EL (cell line): ENCODE measurements at places on chromosomes 1 and 21.

DNA sequence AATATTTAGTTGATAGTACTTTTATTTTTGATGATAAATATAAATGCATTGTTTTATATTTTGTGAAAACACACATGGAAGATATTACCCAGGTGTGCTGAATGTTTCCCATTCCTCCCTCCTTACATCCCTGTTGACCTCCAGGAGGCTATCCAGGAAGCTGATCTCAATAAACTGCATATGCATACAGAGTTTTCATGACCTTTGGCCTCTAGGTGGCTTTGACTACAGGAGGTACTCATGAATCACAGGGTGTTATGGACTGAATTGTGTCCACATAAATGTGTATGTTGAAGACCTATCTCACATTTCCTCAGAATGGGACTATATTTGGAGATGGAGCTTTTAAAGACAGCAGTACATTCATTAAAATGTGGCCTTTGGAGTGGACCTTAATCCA, 914.9 kb upstream of the NCAM2 start:
- DNase-seq, result no peak

- DNase-seq, result no peak
Measured at GRCh38 chr1:26537951-26538352, 8.4 kb downstream of the RPS6KA1 start.

DNA sequence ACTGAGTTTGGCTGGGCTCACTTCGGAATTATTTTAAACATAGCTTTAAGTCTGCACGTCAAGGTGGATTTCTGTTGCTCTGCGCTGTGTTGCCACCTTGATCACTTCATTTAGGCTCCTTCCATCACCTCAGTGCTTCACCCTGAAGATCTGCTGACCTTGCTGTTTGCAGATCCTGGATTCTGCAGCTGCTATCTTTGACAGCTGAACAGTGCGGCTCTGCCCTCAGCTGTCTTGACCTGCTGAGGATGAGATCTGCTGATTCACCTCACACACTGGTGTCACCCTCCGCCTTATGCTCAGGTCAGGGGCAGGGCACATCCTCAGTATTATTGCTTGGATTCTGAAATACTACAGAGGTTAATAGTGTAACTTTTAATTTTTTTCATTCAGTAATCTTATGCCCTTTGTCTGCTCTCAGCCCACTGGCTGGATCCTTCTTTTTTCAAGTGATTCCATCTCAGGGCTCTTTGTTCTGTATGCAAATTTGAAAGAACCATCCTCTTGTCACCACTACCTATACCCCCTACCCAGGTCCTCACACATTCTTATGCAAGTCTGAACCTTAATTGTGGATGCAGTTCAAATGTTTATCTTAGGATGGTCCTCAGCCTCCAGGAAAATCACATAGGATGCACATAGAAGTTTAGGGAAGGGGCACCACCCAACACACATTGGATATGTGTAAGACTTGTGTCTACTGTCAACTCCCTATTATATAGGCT, 364.0 kb downstream of the OLFM3 start:
- DNase-seq, result no peak

DNA sequence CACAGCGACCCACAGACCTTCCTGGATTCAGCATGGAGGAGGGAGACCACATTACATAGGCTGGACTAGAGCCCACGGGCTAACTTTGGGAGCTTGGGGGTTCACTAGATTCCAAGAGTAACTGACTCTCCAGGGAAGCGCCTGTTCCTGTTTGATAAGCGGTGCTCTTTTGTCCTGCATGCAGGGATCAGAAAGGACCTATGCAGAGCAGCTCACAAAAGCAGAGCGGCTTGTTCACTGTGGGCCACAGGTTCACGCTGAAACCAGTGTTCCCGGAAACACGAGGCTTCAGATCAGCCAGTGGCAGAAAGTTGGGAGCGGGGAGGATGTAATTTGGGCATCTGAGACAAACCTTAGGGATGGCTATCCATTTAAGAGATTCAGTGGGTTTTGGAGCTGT, 403.9 kb downstream of the PCP4 start:
- no peak for DNase-seq

- DNase-seq, result peak; percentile 99
Measured at GRCh38 chr1:204417074-204417997, 5.7 kb upstream of the PPP1R15B start.

GRCh38 chr1:14794906-14795305, 196.4 kb downstream of the KAZN start:
- no peak for DNase-seq

GRCh38 chr21:41709965-41710822, 56.7 kb downstream of the RIPK4 start:
- DNase-seq, result no peak

GRCh38 chr1:209646558-209646957, 5.7 kb downstream of the LAMB3 start:
- peak; percentile 68 for DNase-seq

DNA sequence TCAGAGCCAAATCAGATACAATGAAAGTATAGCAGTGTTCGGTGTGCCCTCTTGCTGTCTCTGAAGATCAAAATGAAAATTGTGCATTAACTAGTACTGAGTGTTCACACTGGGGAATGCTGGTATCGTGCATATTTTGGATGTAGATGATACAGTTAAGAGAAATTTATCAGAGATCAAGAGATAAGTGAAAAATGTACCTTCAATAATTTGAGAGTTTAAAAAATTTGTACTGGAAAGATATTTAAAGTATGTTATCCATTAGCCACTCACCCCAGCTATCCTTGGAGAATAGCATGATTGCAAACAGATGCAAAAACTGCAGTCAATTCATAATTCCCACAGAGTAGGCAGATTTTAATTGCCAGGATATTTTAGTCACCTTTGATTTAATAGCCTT, 56.4 kb downstream of the GREM2 start:
- DNase-seq, result peak; percentile 11

- no peak for DNase-seq
Measured at GRCh38 chr1:17137441-17137840, 18.2 kb upstream of the PADI2 start.

GRCh38 chr1:160399544-160400222, 681 bp upstream of the VANGL2 start:
- DNase-seq, result no peak

DNA sequence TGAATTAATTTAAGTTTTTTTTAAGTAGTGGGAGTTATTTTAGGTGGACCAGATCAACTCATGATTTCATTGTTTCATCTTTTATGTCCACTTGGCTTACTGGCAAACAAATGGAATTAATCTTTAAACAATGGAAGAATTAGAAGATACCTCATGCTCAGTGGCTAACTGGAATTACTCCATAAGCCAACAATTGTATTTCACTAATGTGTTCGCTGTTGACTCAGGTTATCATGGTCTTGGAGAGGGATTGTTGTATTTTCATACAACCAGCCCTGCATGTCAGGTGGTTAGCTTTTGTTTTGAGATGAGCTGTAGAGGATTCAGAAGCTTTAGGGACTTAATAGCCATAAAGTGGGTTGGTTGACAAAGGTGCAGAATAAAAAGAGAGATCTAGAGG, 57.2 kb upstream of the HMCN1 start:
- no peak for DNase-seq

DNA sequence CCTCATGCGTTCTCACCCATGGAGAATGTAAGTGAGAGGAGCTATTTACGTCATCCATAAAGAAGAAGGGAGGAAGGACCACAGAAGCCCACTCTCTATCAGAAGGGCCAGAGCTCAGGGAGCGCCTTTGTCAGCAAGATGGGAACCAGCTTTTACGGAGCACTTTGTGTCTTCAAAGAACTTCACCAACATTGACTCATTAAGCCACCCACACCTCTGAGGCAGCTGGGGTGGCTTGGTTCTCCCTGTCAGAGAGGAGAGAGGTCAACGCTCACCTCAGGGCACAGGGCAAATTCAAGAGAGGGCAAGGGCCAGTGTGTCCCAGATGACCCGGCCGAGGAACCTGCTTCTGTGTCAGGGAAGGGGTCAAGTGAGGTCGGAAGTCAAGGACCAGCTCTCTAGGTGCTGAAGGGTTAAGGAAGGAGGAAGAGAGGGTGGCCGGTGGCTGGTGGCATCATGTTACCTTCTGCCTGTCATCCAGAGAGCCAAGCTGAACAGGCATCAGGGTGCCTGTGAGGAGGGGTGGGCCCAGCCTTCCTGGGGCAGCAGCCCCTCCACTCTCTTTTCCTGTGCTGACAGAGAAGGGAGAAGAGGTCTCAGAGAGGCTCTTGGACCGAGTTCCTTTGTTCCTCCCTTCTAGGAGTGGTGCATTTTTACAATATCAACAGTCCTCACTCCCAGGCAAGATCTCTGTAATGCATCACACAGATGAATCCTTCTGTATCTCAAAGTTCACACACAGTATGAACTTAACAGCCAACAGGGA, 109.0 kb downstream of the ETS2 start:
- DNase-seq, result no peak

GRCh38 chr1:9960706-9961562, 17.7 kb downstream of the NMNAT1 start:
- DNase-seq, result no peak

DNA sequence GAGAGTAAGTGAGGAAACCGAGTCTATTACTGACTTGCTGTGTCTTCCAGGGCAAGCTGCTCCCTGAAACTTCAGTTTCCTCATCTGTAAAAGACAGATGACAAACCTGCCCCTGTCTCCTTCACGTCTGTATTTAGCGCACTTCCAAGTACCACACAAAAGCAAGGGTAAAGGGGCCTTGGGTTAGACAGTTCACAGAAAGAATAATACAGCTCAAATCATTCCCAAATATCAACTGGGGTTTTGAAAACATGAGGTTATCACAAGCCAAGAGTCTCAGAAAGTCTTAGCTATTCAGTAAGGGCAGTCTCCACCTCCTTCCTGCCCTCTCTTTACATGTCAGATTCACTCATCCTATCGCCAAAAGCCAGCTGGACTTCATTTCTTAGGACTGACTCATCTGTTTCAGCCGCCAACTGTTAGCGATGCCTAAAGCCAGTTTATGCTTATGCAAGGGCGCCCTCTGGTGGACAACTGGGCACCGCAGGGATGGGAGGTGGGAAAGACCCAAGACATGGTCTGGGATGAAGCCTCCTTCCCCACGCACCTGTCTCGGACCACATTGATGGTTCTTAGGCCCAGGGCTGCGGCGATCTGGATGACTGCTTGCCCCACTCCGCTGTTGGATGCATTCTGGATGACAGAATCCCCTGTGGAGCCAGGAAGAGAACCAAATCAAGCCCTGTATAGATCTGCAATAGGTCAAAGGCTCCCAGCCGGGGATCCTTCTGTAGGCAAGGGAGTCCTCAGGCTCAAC, 21.1 kb upstream of the SRSF4 start:
- peak; percentile 98 for DNase-seq

DNA sequence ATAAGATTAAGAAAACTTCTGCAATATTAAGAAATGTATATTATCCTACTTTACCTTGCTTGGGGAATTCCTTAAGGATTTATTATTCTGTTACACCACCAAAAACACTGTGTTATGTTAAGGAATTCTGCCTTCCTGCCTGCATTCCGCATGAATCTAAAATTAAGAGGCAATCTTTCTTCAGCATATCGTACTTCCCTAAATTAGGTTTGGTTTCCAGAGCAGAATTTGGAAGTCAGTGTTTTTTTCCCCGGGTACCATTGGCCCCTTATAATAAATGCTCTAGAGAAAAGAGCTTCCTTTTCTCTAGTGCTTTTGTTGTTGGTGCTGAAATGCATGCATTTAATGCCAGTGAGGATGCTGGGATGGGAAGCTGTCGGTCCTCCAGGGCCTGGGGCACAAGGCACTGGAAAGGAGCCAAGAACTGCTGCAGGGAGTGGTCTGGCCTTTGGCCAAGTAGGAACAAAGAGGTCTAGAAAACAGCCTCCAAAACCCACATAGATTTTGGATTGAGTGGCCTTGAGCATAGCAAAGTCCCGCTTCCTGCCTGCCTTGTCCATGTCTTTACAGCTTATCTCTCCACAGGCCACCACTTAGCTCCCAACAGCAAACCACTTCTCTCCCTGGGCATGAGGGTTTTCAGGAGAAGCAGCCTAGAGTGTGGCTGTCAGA, 69.9 kb downstream of the RRAGC start:
- no peak for DNase-seq

DNA sequence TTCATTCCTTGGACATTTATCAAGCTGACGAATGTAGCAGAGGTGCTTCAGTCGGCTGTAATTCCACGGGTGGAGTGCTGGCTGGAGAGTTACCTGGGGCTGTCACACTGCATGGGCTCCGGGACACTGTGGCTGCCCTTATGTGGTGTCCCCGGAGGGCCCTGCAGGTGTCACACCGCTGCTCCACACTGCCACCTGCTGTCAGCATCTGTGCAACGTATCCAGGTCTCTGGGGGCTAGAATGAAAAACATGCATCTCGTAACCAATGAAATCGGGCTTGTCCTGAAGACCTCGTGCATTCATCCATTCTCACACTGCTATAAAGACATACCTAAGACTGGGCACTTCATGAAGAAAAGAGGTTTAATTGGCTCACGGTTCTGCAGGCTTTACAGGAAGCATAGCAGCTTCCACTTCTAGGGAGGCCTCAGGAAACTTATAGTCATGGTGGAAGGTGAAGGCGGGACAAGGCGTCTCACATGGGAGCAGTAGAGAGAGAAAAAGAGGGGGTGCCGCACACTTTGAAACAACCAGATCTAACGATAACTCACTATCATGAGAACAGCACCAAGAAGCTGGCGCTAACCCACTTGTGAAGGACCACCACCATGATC, 46.7 kb upstream of the PCBP3 start:
- DNase-seq, result peak; percentile 46

- DNase-seq, result no peak
Measured at GRCh38 chr1:173117761-173118160, 67.0 kb upstream of the TNFSF18 start.

DNA sequence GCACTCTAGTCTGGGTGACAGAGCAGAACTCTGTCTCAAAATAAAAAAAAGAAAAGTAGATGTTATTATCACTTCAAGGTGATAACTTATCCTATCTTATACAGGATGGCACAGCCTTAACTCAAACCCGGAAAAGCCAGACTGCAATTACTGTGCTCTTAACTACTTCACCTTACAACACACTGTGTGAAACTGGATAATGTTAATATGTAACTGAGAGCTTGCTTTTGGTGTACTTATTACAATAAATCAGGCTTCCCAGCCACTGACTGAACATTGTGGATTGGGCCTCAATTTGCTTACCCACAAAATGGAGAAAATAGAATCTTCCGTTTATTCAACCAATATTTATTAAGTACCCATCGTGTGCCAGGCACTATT, 1.4 kb downstream of the ORC1 start:
- DNase-seq, result no peak

DNA sequence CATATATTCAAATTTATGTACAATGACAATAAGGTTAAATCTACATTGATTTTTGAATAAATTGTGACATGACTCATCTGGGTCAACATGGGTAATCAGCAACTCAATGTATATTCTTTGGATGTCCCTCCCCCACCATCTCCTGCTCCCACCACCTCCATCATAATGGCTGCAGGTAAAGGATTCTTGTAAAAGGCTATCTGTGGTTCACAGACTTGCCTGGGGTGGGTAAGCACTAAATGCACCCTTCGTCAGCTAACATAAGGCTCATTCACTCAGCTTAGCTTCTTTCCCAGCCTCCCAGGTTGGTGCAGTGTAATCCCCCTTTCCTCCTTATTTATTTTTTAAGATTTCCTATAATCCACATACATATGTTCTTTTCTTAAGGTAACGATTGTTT, 355.7 kb upstream of the DPYD start:
- DNase-seq, result no peak
